Left kidney (tissue), 8 donors: ENCODE measurements at places on chromosomes 1 and 21.

GRCh38 chr1:180530501-180530900 is 28.1 kb upstream of the ACBD6 start:
- no peak for DNase-seq

DNA sequence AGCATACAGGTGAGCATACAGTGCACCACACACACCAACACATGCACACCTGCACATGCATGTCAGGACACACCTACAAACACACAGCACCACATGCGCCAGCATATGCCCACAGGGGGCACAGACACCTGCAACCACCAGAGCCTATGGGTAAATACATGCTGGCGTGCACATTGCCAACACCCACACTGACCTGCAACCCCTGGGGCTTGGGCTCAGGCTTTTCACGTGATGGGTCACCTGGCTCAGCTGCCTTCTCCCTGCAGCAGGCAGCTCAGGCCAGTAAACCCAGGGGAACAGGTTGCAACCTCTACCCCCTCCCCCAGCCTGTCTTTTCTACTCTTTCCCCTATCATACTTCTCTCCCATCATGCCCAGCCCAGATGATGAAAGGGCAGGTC is 8.1 kb downstream of the CD247 start:
- DNase-seq, result no peak

DNA sequence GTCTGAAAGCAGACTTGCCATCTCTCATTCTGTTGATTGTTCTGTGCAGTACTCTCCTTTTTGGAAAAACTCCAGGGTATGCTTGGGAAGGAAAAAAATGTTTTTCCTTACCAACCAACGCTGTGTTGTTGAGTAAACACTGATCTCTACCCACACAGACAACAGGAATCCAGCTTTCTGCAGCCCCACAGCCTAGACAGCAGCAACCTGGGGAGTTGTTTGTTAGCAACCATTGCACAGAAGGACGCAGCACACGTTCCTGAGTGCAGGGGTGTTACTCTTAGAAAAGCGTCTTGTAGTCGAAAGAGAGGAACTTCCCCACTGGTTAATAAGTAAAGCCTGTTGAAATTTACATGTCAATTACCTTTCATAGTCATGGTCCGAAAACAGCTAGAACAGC is 56.6 kb downstream of the SMYD2 start:
- no peak for DNase-seq

- DNase-seq, result peak; percentile 84
Measured at GRCh38 chr1:22772014-22772413, 61.4 kb downstream of the EPHB2 start.

DNA sequence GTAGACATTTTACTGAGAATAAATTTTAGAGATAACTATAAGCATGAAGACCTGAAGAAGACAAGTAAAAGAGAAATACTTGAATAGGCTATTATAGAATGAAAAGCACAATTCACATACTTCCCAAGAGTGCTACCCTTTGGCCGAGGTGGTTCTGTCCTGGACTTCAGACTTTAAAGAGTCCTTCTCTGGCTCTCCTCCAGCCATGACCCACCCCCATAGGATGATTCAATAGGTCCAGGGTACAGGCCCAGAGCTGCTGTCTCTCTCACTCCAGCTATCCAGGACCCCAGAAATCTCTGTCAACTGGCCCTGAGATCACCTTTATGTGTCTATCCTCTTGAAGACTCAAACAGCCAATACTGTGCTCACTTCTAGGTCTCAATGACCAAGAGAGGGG is 1.3 kb upstream of the SMCP start:
- DNase-seq, result no peak

DNA sequence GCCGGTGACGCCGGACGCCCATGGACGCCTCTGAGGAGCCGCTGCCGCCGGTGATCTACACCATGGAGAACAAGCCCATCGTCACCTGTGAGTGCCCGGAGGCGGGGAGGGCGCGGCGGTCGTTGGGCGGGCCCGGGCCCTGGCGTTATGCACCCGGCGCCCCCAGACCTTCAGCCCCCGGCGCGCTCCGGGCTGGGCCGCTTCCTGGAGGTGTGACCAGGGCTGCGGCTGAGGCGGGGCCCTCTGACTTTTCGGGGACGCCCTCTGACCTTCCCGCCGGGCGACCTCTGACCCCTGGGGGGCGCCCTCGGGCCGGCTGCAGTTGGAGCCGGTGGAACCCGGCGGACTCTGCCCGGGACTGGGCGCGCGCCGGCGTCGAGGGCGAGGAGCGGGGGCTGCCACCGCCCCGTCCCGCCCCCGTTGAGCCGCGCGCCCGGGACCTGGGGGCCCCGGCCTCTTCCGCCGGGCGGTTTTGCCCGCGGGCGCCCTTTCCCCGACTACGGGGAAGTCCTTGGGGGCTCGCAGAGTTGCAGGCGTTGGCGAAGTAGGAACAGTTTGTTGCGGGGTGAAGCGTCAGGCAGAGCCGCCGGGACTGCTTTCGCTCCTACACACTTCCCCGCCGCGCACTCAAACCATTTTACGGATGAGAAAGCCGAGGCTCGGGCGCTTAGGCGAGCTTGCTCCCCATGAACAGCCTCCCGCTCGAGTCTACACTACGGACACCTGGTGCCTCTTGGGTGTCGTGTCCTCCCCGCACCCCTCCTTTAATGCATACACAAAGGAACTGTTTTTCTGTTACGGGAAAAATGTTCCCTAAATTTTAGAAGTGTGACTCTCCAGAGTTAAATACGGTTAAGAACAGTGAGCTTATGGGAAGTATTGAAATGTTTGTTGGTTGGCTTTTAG is 618 bp downstream of the TRAPPC10 start:
- DNase-seq, result no peak

DNA sequence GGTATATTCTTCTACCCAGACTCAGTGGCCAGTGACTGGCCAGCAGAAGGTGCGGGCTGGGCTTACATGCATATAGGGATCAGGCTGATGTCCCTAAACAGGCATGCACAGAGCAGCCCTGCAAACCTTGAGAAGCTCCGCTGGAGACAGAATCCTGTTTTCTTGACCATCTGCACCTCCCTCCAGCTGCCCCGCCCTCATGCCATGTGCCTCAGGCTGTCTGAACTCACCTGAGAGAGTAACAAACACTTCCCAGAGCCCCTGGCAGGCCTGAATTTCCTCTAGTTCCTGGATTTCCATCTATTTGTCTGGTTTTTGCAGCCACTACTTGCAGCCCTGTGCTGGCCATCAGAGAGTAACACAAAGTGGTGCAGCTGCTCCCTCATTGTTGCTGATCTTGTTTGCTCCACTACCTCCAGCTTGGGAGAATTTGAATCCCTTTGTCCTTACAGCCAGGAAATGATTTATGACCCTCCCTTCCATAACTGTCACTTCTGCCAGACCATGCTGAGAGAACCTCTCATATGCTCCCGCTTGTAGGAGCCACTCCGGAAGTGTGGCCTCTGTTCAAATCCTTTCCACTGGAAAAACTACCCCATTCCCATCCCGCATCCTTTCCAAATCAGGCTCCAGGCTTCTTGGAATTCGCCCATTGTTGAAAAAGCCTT is 113.6 kb downstream of the NMNAT2 start:
- DNase-seq, result no peak

- DNase-seq, result peak; percentile 76
Measured at GRCh38 chr1:26275580-26276431, 4.1 kb upstream of the SH3BGRL3 start.

- no peak for DNase-seq
Measured at GRCh38 chr1:2643414-2644077, 10.7 kb upstream of the MMEL1 start.

DNA sequence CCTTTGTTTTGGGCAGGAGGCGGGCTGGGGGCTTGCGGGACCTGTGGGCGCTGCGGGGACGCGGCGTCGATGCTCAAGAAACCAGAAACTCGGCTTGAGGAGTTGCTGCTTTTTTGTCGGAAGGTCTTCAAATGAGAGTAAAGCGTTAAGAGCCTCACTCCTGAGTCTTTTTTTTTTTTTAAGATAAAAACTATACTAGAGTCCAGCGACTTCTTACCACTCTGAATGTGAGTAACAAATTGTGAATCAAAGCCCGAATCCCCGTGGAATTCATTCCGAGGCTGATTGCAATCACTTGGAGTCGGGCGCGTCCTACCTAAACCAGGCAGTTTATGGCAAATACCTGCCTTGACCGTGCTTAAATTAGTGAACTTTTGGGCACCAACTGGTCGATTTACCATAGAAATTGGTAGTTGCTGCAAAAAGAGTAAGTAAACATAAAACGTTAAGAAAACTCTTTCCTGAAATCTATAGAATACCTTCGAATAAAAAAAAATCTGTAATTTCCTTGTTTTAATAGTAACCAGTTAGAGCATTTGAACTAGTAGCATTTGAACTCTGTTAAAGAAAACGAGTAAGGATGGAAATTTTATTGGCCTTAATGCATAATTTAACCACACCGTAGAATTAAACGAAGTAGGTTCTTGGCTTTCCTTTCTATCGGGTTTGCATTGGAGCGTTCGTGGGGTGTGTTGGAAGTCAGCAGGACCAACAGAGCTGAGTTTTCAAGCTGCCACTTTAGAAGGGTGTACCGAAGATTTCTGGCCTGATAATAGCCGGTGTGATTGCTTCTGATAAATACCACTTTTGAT is 769 bp downstream of the GPSM2 start:
- peak; percentile 44 for DNase-seq

- DNase-seq, result no peak
Measured at GRCh38 chr1:208644401-208645160, 400.4 kb upstream of the PLXNA2 start.

DNA sequence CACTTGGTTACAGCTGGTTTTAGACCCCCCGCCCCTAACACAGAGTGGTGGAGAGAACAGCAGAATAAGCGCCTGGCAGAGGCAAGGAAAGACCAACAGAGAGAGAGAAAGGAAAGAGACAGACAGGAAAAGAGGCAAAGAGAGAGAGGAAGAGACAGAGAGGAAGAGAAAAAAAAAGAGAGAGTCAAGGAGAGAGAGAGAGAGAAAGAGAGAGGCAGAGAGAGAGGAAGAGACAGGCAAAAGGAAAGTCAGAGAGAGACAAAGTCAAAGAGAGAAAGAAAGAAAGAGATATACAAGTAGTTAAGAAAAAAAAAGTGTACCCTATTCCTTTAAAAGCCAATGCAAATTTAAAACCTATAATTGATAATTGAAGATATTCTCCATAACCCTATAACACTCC is 13.0 kb upstream of the NEK2 start:
- DNase-seq, result no peak

GRCh38 chr21:37237764-37238163 is 29.4 kb downstream of the VPS26C start:
- no peak for DNase-seq

DNA sequence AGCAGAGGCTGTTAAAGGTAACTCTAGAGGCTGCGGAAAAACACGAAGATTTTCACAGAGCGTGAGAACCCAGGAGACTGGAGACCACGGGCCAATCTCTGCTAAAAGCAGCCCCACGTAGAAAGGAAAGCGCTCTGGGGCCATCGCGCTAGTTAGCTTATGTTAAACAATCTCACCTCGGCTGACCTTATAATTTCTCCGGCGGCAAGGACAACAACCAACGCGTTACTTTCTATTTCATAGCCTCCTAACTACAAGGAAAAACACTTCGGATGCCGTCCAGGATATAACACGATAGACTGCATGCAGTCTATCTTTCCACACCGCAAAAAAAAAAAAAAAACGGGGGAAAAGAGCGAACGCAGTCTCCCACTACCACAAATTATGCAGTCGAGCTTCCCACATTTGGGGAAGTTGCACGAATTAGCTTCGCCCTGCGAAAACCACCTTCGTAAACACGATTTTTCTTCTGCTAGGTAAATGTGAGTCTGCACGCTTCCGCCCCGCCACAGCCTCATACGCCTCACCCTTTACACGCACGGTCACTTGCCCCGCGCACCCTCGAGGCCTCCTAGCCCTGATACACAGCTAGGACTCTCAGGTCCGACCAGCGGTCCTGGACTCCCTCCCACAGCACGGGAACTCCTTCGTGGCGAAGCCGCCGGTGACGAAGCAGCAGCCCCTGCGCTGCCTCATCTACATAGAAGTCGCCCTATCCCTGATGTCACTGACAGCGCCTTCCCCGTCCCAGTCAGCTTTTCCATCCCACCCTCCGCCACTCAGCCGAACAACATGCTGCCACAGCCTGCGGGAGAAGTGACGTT is 87.8 kb downstream of the PRKAB2 start:
- DNase-seq, result peak; percentile 71

DNA sequence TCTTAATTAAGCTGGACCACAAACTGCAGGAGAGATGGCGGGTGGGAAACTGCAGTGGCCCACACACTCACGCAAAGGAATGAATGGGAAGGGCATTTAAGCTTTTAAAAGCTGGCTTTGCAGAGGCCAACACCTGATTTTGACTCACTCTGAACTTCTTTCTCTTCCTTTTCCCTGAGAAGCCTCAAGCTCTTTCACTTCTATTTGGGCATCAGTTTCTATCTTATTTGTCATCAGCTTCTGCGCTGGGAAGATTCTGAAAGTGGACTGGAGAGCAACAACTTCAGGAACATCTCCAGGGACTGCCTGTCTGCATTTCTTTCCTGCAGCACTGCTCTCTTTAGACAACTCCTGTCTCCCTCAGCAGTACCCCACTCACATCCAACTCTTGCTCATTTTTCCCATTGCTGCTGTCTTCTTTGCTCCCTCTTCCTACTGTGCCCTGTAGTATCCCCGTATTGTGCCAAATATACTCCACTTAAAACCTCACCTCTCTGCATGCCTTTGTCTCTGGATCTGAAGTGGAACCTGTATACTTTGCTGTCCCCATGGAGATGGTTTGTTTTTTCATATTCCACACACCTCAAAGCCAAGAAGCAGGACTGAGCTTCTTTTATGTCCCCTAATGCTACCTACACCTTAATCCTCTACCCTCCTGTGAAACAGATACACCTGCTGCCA is 143.3 kb upstream of the JUN start:
- no peak for DNase-seq

- no peak for DNase-seq
Measured at GRCh38 chr1:150995896-150996295, 10.8 kb downstream of the MINDY1 start.

DNA sequence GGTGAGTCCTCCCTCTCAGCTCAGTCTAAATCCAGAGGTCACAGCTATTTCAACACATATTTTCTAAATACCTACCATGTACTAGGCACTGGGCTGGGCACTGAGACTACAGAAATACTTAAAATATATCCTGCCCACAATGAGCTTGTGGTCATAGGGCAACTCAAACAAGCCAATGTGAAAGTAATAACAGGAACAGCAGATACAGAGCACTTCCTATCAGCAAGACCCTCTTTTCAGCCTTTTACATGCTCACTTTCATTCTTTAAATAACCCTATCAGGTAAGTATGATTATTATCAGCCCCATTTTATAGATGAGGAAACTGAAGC is 71.9 kb downstream of the CD34 start:
- no peak for DNase-seq

DNA sequence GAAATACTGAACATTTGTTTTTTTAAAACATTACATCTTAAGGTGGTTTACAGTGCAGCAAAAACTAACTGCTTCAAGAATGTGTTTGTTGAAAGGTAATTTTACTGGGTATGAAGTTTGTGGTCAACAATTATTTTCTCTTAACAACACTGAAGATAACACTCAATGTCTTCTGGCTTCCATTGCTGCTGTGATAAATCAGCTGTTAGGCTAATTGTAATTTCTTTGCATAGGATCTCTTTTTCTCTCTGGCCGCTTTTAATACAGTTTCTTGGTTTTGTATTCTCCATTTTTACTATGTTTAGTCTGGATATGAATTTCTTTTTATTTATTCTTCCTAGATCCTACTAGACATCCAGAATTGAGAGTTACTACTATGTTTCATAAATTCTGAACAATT is 44.9 kb downstream of the DOCK7 start:
- no peak for DNase-seq
